ENCODE measurements at places on chromosomes 6 and 20. TPM values are rescaled to one million over a fixed set of nuclear protein-coding genes. Genes with fewer than 3 reads are reported as not detected.

- DNase-seq: no peak
Measured at GRCh38 chr6:118890997-118891790, 2.8 kb upstream of the ASF1A start.

GRCh38 chr6:139442188-139442671 is 67.8 kb upstream of the CITED2 start:
- no peak for DNase-seq

GRCh38 chr20:43383026-43383795 is 74.5 kb upstream of the SRSF6 start:
- DNase-seq: no peak

DNA sequence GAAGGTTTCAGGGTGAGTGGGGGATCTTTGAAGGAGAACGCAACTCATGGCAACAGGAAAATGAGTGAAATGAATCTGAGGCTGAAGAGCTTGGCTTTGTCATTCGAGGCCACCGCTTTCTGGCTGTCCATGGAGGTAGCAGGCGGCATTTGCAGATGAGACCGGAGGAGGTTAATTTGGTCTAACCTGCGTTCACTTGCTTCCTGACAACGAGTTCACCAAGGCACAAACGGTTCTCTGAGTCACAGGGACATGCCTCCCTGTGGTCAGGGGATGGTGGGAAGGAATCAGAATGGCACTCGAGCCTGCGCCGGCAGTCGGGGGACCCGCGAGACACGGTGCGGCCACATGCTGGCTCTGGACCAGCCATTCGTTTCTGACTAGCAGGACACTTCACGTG is 75.0 kb downstream of the IRF4 start:
- DNase-seq: no peak

DNA sequence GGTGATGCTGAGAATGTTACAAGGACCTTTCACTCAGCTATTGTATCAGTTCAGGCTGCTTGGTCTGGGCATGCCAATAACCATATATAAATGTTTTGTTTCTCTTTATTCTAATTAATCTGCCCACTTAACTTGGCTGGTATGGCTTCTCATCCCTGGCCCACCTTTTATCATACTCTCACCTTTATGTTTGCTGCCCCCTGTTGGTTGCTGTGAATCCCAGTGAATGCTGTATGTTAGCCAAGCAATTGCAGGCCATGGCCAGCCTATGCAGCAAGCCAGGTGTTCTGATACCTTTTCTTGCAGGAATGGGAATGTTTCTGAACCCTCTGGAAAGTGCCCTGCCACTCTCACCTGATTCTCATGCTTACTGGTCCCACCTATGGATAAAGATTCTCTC is 54.6 kb downstream of the PCSK2 start:
- peak; percentile 17 for DNase-seq

Gene TNNC2
- 3.9 TPM for total RNA-seq

GRCh38 chr6:70135219-70136160 is 167.4 kb downstream of the COL9A1 start:
- DNase-seq: no peak

- peak; percentile 44 for DNase-seq
Measured at GRCh38 chr6:53484476-53485280, 60.2 kb downstream of the GCLC start.

Measured in left colon (tissue), 2 donors.